ENCODE measurements at places on chromosomes 12 and 14.
A peak's percentile ranks its signal among the peaks of the same experiment; 100 is the strongest.

DNA sequence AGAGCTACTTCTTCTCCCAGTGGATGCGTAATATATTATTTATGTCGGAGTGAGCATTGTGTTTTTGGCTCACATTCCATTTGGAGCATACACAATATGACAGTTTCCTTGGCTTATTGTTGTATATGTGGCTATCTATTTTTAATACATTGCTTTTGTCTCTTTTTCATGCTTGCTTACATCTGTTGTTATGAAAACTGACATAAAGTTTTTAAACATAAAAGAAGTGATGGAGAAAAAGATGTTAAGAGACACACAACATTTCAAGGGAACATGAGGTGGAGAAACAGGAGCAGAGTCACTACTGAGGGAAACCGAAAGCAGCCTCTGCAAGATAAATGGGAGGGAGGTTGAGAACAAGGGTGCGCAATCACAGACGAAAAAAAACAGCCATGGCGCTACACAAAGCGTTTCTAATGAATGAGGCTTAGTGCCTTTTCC lies 228.4 kb upstream of the NPAS3 start:
- DNase-seq = no peak

- DNase-seq = peak; percentile 23
Observed at GRCh38 chr12:22083167-22083566, 37.1 kb downstream of the CMAS start.

DNA sequence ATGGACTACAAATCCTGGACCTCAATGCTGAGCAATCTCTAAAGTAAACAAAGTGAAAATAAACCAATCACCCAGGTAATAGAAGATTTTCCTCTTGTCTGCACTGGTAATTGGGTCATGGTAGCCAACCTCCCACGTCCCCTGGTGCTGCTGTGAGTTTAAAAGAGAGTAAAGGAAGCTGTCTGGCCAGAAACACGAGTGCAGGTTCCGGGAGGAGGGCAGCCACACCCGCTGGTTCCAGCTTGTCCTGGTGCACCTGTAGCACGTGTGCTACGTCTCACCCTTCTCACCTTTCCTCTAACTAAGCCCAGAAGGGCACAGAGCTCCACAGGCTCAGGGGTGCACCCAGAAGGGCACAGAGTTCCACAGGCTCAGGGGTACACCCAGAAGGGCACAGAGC lies 5.4 kb downstream of the CRACR2A start:
- no peak for DNase-seq

GRCh38 chr14:86310148-86310547 lies 780.2 kb downstream of the FLRT2 start:
- no peak for DNase-seq

- no peak for DNase-seq
Observed at GRCh38 chr12:1373901-1374735, 220.3 kb downstream of the FBXL14 start.

DNA sequence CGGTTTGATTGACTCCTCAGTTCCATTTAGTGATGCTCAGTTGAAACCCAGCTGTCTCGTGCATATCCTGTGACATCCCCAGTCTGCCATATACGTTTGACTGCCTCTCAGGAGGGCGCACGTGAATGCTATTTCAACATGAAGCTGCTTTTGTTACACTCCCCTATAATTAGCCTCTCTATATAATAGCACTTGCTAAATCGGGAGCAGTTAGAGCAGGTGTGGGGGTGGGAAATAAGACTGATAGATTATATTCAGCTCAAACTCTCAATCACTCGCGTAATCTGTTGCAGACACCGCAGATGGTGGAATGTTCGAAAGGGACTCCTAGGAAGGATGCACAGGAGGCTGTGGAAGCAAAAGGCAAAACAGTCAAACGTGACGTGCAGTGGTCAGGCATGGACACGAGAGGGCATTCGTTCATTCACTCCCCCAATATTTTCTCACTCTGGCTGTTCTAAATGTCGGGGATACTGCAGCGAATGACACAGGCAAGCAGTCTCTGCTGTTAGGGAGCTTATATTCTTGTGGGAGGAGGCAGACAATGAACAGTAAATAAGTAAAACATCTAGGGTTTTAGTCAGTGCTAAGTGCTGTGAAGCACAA lies 29.8 kb downstream of the KCNA1 start:
- DNase-seq = no peak

GRCh38 chr14:87063181-87063580 lies 929.8 kb downstream of the GALC start:
- DNase-seq = no peak

DNA sequence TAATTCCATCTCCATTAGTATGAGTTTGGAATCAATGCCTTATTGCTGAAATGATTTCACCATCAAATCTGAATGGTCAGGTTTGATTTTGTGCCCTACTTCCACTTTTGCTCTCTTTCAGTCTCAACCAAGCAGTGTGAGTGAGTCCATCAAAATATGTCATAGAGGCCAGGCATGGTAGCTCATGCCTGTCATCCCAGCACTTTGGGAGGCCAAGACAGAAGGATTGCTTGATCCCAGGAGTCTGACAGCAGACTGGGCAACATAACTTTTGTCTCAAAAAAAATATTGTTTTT lies 22.0 kb upstream of the HSP90B1 start:
- no peak for DNase-seq

- peak; percentile 70 for DNase-seq
Observed at GRCh38 chr14:95300002-95300696, 19.6 kb downstream of the CLMN start.

GRCh38 chr12:118052324-118053070 lies 8.5 kb downstream of the WSB2 start:
- DNase-seq = no peak

DNA sequence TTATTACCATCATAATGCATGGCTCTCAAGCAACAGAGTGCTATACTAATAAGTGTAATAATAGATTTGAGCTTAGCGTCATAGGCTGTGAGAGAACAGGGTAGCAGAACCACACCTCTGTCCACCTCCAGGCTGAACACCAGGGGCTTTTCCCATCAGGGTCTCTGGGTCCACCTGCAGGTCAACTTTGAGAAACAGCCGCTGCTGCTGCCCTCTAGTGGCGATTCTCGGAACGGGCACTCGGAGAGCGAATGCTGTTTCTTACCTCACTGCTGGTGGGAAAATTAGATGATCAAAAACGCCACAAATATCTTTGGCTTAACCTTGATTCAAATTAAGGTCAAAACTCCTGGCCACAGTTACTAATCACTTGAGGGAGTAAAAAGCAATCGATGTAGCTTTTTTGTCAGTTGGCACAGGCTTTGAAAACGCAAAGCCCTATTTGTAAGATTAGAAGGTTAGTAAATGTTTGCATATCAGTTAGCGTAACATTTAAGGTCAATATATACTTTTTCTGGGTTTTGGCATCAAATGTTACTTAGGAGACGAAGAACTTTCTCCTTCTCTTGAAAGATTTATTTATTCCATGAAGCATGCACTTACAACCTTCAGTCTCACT lies 127.9 kb upstream of the TMEM132D start:
- DNase-seq = no peak

GRCh38 chr14:80776657-80777056 lies 164.9 kb downstream of the CEP128 start:
- DNase-seq = no peak

GRCh38 chr12:123744836-123745235 lies 17.3 kb upstream of the DNAH10 start:
- no peak for DNase-seq

GRCh38 chr14:67467134-67467533 lies 21.4 kb downstream of the TMEM229B start:
- no peak for DNase-seq

DNA sequence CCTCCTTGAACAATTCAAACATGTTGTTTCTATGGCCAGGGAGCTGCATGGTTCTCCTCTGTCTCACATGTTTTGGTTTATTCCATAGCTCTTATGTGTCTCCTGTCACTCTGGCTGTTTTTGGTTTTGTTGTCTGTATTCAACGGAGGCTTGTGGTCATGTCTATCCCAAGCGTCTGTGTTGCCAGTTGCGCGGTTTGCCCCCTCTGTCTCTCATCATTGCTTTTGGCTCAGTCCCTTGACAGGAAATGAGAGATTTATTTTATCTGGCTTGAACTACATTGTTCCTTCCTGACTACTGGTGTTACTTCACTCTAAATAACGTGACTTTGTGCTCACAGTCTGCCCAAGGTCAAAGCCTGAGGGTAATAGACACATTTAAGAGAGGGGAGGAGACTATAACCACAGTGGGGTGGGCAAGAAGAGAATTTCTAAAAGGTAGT lies 96.4 kb upstream of the SOX5 start:
- no peak for DNase-seq

GRCh38 chr12:102824218-102824835 lies 92.7 kb downstream of the PAH start:
- DNase-seq = no peak

DNA sequence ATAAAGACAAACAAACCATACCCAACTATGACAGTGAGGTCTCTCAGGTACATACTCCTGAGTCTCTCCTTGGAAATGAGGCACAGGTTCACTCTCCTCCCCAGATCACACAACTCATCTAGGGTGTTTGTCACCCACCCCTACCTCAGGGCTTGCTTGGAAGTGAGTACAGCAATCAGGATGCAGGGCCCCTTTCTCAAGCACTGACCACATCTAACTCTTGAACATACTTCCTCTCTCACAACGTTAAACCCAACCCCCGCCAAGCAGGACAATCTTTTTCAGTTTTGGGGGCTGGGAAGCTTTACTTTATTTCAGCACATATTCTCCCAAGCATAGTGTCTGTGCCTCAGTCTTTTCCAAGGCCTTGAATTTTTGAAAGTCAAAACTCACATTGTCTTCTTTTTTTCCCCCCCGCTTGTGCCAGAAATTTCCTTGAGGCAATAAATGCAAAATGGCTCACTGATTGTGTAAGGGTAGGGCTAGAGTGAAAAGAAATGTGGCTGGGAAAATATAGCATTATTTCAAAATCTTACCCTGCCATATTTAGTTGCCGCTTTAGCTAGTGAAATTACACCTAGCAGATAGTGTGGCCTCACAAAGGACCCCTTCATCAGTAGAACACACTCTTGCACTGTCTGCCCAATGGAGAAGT lies 2.4 kb upstream of the GPR65 start:
- no peak for DNase-seq
